ENCODE measurements at places on chromosomes 5 and 9.

DNA sequence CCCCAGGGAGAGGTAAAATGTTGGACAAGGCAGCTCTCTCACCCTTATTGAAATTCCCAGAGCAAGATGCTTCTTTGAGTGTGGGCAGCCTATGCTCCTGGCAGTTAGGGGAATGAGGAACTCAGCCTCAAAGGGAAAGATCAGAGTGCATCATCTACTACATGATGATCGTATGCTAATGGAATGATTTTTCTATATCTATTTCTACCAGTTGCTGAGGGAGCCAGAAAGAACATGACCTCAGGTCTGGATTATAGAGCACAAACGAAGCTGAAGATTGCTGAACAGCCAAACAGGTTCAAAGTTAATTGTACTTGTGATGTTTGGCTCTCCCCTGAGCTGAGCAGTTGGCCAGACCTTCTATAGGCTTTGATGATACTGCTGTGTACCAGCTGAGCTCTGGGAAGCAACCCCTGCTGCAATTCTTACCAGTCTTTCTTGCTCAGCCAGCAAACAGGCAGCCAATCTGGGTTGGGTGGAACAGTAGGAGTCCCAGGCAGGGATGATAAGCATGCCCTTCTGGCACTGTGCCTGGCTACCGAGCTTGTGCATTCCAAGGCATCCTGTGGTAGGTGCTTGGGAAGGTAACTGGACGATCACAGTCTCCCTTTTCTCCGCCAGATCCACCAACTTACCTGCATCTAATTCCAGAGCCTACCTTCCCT, 10.3 kb upstream of the FBXL7 start:
- no peak for DNase-seq

DNA sequence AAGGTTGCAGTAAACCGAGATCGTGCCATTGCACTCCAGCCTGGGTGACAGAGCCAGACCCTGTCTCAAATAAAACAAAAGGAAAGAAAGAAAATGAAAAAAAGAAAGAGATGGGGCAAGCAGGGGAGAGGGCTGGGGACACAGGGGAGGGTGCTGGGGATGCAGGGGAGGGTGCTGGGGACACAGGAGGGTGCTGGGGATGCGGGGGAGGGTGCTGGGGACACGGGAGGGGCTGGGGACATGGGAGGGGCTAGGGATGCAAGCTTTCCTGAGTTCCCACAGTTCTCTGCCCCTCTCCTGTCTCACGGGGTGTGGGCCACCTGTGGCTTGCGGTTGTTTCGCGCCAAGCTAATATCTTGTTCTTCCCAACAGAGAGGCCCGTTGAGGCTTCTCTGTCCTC, 7.2 kb downstream of the PDCD6 start:
- DNase-seq = no peak

GRCh38 chr9:133558191-133559126, 24.0 kb downstream of the ADAMTSL2 start:
- peak; percentile 47 for DNase-seq

DNA sequence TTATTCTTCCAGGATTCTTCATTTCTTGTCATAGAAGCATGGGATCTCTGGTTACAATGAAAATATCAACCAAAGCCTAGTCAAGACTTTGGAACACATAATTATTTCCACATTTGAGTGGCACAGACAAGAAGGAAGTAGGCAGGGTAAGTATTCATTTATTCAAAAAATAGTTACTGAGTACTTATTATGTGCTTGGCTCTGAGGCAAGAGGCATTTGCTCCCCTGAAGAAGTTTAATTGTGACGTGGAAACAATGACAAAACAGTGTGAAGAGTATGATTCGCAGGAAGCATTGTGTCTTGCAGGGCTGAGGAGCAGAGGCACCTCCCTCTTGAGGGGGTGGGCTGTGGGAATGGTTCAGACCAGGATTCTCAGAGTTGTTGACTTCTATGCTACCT, 45.0 kb upstream of the TNFSF15 start:
- DNase-seq = no peak

DNA sequence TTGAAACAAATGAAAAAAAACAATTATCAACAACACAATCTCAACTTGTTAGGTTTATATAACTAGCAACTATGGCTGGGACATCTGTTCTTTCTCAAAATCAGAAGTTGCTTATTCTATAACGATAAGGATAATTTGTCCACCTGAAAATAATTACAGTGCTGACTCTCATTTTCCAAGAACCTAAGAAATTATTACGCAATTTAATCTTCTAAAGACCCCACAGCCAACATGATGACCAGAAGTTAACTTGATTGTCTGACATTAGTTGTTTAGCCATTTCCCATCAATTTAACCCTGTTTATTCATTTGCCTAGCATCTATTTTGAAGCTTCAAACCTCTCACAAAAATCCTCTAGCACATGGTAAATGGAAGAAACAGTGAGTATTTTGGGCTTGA, 293.8 kb downstream of the ELAVL2 start:
- DNase-seq = no peak

DNA sequence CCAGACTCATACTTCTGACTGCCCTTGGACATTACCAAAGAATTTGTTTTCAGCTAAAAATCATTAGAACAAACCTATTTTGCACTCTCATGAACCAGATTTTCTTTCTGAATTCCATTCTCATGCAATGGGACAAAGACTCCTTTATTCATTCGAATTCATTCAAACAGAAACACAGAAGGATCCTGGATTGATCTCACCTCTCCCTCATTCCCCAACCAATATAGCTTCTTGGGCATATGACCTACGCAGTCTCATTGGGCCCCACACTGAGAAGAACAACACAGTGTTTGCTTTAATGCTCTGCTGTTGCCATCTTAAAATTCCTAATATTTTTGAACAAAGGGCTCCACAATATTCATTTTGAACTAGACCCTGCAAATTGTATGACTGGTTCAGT, 392.4 kb downstream of the CTNND2 start:
- DNase-seq = no peak

DNA sequence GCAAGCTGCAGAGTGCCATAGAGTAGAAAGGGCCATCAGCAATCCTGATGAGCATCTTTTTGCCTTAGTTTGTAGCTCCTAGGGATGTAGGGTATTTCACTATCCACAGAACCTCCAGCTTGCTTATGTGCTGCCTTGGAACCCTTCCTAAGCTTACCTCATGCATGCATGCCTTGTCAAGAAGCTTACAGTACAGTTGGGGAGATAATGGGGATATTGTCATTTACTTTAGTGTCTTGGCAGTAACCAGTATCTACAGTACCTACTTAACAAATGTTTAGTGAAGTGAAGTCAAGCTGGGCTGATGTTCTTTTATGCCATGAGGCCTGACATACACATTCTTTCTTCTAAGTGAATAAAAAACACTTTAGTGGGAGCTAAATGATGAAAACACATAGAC, 164.6 kb upstream of the PPP1R2B start:
- DNase-seq = no peak

DNA sequence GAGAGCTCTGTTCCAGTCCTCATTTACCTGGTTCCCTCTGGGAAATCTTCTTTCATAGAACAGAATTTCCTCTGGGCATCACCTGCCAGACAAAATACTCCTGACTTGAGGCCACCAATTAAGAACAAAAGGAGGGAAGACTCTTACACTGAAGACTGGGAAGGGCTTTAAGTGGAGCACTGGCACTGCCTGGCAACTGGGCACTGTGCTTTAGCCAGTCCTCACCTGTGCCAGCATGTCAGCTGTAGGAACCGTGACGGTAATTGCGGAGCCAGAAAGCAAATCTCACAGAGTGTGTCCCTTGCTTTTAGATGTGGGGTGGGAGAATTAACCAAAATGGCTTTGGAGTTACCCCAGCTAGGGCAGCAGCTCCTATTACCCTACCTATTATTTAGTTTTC, 40.6 kb downstream of the FAM219A start:
- no peak for DNase-seq

DNA sequence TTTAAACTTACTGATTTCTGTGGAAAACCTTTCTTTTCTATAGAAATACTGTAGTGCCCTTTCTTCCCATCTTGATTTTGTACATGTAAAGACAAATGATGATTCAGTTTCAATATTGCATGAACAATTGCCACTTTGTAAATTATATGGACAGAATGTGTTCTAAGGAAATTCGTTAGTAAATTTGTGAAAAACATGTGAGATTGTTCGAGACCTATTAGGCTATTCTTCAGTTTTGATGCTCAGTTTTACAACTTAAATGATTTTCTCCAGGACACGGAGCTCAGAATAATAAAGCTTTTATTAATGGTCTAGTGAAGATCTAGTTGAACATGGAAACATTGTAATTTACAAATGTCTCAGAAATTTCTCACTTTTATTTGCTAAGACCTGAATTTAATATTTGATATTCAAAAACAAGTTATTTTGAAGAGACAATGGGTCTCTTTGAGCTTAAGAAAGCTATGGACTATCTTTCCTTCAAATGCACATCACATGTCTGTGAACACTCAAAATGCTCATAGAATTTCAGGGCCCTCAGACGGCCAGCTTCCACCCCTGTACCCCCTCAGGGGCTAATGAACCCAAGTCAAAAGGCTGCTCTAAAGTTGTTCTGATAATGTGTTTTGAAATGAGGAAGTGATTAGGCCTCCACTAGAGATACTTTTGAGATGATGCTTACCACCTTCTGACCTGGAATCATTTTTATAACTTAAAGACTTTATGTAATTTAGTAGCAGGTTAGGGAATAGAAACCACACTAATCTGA, 54.1 kb upstream of the FSD1L start:
- DNase-seq = no peak

GRCh38 chr5:128629157-128629556, 91.1 kb upstream of the FBN2 start:
- no peak for DNase-seq

DNA sequence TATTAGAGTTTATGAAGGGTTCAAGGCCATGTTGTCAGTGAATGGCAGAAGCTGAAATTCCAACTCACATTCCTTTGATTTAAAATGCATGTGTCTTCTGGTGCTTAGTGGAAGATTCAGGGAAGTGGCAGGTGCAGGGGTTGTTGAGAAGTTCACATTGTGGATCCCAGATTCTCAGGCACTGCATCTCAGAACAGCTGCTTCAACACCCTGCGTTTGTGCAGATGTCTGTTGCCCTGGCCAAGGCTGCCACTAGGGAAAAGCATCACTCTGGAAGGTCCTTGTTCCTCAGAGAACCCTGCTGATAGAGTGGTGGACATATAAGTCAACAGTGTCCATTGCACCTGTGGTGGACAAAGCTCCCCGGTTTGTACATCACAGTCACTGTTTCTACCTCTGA, 162.7 kb downstream of the PAPPA start:
- DNase-seq = no peak

DNA sequence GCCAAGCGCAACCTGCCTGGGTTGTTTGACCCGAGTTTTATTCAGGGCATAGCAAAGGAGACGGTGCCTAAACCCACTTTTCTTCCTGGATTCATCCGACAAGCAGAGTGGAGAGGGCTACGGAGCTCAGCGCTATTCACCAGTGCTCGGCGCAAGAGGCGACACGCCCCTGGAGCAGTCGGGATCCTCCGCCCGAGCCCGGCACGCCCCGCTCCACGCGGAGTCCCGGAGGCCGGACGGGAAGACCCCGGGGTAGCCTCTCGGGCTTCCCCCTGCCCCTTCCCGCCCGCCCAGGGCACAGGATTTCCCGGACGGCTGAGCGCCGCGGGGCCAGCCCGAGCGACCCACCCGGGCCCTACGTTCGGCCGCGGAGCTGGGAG, 427 bp downstream of the SERINC5 start:
- peak; percentile 55 for DNase-seq

DNA sequence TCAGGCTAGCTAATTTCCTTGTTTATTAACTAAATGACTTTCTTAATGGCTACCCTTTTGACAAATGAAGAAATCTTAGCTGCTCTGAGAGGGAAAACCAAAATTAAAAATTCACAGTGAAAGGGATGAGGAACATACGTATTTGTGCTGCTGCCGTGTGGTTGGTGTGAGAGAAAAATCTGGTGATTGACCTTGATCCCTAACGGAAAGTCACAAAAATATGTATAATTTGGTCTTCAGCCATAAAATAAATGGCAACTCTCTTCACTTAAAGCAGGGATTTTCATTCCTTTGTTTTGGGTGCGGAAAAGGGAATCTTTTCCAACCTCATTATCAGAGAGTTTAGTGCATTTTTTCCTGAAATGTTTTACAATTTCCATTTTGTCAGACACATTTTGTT, 40.4 kb downstream of the PAM start:
- no peak for DNase-seq

- DNase-seq = no peak
Observed at GRCh38 chr5:111598996-111599395, 86.7 kb upstream of the STARD4 start.

DNA sequence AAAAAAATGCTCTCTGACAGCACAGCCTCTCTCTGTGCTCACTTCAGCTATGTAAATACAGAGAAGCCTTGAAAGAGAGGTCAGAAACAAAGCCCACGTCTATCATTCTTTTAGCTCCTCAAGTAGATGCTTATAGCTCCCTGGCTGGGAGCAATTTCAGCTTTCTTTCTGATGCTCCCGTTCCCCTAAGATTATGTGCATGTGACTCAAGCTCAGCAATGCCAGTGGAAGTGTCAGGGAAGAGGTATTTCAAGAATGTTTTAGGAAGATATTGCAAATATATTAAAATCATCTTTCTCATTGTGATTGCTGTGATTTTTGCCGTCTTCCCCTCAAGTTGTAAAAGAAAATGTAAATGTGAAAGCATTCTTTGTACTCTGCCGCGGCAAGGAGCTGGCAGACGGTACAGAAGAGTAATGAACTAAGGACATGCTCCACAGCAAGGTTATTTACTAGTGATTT, 1353.7 kb upstream of the ACO1 start:
- no peak for DNase-seq

- peak; percentile 58 for DNase-seq
Observed at GRCh38 chr9:104961238-104961637, 33.3 kb upstream of the ABCA1 start.

GRCh38 chr5:173969167-173970049, 19.6 kb upstream of the C5orf47 start:
- DNase-seq = no peak

DNA sequence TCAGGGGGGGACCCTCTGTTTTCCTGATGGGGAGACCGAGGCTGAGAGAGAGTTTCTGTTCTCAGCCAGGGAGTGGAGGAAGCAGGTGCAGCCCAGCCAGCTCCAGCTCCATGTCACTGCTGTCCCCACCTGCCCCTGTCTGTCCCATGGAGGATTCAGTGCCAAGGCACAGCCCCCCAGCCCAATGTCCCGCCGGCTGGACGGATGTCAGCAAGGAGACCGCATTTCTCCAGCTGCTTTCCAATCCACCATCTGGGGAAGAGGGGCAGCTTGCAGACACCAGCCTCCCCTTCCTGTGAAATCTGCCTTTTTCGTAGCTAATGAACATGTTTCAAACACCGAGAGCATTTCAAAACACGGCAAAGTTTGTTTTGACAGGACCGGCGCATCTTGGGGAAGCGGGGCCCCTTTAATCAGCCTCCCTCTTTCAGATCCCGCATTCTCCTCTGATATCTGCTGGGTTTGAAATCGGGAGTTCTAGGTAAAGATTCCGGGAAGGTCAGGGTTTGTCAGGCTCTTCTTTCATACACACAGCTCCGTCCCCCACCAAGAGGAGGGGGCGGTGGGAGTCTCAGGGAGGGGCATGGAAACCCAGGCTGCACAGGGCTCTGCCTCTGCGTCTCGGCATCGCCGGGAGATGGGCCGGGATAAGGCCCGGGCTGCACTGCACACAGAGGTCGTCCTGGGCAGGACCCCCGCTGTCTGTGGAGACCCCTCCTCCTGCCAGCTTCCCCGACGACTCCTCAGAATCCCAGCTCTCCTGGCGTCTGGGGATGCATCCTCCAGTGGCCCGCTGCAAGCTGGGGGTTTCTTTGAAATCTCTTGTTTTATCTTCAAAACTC, 74.8 kb downstream of the NEK6 start:
- DNase-seq = no peak

Data from activated naive CD4-positive, alpha-beta T cell treated with anti-CD3 and anti-CD28 coated beads, Interleukin-2, amount 50 U/mL, for 16 hours (primary cell).